COR-L47 (cell line): ENCODE measurements at places on chromosomes 2 and 18.

DNA sequence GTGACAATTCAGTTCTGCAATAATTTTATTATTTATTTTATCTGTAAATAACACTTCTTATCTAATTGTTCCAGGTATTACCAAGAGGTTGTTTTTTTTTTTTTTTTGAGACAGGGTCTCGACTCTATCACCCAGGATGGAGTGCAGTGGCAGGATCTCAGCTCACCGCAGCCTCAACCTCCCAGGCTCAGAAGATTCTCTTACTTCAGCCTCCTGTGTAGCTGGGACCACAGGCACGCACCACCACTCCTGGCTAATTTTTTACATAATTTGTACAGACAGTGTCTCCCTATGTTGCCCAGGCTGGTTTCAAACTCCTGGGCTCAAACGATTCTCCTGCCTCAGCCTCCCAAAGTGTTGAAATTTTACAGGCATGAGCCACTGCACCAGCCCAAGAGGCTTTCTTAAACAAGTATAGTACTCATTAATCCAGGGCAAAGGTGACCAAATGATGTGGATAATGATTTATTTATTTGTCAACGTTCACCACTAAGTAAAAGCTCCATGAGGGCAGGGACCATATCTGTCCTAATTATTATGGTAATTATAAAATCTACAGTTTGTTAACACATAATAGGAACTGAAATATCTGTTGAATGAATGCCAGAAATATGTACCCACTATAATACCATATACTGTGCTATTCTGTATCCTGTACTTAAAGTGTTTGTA lies 12.0 kb downstream of the STK17B start:
- no peak for DNase-seq

DNA sequence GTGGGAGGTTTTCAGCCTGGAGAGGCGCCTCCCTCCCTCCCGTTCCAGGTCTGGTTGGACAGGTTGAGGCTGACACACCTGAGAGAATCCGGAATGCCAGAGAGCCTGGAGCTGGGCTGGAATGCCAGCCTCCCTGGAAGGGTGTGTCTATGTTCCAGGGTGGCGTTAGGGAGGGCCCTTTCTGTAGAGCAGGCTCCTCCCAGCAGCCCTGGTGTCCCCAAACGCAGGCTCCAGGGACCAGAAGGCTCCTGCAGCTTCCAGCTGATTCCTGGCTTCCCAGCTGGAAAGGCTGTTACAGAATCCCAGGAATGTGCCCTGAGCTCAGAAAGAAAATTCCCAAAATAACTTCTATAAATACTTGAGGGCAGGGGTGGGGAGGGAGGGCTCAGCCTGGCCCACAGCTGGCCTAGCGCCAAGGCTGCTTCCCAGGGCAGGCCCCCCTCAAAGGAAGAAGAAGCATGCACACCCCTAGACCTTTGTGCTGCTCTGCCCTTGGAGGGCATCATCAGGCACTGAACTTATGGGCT lies 85.4 kb downstream of the STPG4 start:
- DNase-seq: no peak

- no peak for DNase-seq
Observed at GRCh38 chr2:9263428-9263827, 56.8 kb downstream of the ASAP2 start.

DNA sequence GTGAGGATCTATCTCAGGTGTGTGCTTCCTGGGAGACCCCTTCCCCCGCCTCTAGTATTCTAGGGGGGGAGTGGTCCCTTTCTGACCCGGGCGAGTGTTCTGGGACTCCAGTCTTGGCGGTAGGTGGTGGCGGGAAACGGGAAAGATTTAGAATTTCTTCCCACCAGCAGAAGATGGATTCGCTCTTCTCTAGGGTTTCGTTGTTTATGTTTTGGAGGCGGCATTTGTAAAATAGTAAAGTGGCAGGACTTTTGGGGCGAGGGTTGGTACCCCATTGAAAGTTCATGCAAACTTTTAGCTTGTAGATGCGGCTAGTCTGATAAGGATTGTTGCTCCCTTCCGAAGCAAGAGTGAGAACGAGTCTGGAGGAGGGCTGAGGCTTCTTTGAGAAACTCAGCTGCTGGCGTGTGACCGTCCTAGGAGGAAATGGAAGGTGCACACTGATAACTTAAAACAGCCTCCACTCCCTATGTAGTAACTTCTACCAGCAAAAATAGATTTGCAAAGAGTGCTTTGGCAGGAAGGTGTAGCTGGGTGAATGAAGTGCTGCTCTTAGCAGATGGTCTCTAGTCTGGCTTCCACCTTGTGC lies 412 bp downstream of the GPD2 start:
- no peak for DNase-seq

- no peak for DNase-seq
Observed at GRCh38 chr2:17995593-17995992, 117.1 kb downstream of the KCNS3 start.

DNA sequence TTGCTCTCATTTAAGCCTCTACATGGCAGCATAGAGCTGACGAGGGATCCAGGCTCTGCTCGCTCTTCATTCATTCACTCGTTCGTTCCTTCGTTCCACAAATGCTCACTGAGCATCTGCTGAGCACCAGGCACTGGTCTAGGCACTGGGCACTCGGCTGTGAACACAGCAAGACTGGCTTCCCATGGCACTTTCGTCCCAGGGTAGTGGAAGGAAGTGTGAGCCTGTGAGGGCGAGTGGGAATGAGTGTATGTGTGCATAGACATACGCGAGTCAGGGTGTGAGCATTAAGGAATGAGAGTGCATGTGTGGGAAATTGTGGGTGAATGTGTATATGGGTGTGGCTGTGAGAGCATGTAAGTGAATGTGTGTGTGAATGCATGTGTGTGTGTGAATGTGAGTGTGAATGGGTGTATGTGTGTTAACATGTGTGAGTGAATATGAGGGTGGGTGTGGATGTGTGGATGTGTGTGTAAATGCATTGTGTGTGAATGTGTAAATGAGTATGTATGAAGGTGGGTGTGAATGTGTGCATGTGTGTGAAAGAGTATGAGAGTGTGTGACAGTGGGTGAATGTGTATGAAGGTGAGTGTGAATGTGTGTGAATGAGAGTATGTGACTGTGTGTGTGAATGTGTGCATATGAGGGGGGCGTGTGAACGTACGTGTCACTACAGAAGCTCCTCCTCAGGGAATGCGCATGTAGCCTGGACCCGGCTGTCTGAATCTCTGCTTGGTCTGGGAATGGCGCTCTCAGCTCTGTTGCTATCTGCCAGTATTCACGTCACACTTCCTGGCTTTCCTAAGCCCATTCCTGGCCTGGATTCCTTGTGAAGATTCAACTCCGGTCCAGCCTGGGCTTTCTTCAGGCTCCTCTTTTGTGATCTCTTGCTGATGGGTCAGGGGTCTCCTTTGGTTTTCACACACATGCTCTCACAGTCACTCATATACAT lies 28.8 kb downstream of the SNORC start:
- no peak for DNase-seq

- DNase-seq: no peak
Observed at GRCh38 chr2:98548920-98549818, 59.1 kb downstream of the COA5 start.

- DNase-seq: no peak
Observed at GRCh38 chr18:48778344-48779011, 172.3 kb downstream of the SMAD7 start.

DNA sequence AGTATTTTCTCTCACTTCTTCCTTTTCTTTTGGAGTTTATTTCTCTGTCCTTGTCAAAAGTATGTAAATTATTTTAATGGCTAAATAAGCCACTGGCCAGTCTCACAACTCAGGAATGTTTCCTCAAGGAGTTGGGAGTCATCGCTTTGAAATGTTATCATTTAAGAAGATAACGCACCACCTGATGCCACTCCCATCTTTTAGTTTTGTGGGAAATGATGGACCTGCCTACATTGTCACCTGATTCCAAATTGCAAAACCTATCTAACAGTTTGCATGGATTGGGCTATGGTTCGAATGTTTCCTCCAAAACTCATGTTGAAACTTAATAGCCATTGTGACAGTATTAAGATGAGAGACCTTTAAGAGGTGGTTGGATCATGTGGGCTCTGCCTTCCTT lies 32.4 kb upstream of the PPM1B start:
- DNase-seq: no peak

DNA sequence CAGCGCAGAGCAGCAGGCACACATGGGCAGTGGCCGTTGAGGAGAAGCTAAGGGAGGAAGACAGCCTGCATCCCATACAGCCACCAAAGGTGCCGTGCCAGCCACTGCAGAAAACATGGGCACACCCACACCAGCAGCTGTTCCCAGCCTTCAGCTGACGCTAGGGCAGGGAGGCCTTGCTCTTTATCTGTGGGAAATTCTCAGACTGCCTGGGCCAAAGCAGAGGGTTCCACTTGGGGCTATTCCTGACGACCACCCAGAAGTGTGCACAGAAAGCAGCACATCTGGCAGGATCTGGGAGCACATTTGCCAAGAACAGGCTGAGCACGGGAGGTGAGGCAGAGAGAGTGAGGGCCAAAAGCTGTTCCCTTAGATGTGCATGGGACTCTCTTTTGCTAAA lies 101.3 kb upstream of the SOX11 start:
- DNase-seq: no peak

DNA sequence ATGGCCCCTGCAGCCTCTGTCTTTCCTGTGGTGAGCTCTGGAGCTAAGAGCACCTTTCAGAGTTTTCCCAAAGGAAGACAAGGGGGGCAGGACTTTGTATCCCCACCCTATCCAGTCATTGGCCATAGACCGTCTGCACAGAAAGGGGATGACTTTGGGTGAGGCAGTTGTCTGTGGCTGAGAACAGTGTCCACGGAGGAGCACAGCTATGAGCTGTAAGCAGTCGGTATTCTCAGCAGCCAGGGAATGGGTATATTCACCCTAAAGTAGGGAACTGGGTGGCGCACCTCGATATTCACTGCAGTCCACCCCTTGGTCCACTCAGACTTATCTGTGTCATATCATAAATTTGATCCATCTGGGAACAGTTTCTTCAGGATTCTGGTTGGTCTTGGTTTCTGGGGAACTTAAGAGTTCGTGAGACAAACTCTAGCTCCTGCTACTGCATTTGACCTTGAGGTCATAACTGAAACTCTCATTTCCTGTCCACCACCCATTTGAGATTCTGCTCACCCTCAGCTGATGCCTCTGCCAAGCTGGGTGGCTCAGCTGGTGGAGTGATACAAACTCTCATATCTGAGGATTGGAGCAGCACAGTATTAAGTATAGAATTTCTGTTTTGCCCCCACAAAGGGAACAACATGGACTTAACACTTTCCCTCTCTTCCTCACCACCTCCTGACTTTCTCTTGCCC lies 45.2 kb upstream of the SCG2 start:
- no peak for DNase-seq

DNA sequence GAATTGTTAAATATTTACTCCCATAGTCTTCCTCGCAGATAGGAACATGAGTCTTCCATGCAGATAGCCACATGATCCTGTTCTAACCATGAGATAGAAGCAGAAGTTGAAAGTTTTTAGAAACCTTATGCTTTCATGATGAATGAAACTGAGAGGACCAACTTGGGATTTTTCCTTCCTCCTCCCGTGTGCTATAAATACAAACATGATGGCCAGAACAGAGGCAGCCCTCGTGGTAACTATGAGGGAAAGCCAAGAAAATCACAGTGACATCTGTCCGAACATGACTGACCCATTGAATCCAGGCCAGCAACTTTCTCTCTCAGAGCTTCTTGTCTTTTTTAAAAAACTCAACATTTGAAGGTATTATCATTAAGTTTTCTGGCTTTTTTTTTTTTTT lies 78.5 kb downstream of the ACAA2 start:
- DNase-seq: no peak
